ENCODE measurements at places on chromosomes 4 and X. TPM values are rescaled to one million over a fixed set of nuclear protein-coding genes. Genes with fewer than 3 reads are reported as not detected.

DNA sequence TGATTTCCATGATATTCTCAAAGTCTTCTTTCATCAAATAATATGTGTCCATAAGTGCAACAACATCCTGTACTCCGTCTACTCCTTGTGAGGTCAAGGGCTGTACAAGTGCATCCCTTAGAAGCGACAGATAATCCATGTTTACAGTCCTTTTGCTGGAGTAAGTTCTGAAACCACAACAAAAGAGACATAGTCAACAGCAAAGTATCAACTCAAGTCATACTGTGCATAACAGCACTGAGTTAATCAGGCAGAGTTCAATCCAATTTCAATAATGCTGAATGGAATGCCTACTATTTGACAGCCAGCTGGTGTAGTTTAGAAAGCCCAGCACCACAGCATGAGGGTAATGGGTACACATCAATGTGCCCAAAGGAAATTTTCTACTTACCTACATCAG, 74.5 kb downstream of the RFC1 start:
- peaks cover 65% of the 10 kb centered on the region for H3K36me3 ChIP-seq
- DNase-seq = no peak
- no peaks in the 10 kb centered on the region for H3K27me3 ChIP-seq
- H3K27ac ChIP-seq = no peak overlapping the region
- H3K4me1 ChIP-seq = peaks cover 4% of the 10 kb centered on the region

DNA sequence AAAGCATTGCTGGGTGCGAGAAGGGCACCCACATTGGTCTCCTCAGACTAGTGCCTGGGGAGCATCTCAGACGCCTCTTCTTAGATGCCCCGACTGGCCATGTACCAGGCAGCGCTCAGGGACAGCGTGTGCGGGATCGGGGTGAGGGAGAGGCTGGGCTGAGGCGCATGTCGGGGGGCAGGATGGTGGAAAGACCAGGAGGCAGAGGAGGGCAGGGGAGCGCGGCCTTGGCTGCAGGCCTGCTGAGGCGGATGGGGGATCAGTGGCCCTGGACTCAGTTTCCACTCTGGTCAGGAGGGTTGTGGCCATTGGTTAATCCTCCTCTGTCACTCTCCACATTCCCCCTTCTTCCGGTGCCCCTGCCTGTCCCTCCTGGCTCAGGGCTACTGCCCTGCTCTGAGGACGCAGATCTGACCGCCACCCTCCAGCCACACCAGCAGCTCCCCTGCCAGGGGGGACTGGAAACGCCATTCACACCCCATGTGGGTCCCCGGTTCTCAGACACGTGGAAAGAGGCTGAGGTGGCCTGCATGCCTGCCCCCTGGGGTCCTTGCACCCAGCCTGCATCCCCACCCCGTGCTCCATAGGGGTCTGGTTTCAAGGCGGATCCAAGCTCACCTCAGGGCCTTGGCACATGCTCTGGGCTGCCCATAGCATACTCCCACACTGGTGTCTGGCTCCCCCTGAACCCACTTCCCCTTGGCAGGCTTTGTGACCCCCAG, 105.9 kb downstream of the CPZ start:
- no peak overlapping the region for H3K27ac ChIP-seq
- H3K4me1 ChIP-seq = no peaks in the 10 kb centered on the region
- no peak for DNase-seq
- no peaks in the 10 kb centered on the region for H3K27me3 ChIP-seq
- no peak overlapping the region for H3K4me3 ChIP-seq

The LPAR4 gene
- total RNA-seq = not detected

The TGIF2LX gene
- not detected for total RNA-seq

DNA sequence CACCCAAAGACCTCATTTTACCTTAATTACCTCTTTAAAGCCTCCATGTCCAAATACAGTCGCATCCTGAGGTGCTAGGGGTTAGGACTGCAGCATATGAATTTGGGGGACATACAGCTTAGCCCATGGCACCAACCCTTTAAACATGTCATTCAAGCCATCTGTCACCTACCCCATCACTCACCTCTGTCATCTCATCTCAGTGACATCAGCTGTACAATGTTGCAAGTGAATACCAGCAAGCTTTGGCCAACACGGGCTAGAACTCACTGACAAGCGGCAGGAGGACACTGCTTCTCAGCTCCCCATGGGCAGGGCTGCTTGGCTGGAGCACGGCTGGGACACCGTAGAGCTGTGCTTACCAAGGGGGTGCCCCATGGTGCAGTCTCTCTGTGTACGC, 107.5 kb downstream of the STK32B start:
- no peak overlapping the region for H3K4me3 ChIP-seq
- H3K27me3 ChIP-seq = no peaks in the 10 kb centered on the region
- H3K36me3 ChIP-seq = no peaks in the 10 kb centered on the region
- H3K4me1 ChIP-seq = no peaks in the 10 kb centered on the region
- H3K27ac ChIP-seq = no peak overlapping the region

DNA sequence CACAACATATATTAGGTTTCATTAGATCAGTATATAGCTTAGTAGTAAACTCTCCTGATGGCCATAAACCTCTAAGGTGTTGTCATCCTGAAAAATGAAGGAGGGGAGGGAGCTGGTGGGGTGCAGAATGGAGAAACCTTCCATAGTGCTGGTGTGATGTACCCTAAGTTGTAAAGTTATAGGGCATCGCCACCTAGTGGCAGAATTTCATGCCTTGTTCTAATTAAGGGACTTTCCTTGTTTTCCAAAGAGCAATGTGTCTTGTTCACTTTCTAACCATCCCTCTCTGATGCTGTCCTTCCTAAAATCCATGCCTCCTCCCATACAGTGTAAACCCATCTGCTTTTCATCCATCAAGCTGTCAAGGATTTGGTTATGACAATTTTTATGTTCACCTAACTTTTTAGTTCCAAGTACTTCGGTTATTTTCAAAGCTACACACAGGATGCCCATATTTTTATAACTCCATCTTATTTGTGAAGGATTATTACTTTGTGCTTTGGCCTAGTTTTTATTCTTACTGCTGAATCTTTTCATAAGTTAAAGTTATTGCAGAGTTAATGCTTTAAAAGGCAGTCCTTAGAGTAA, 4.5 kb downstream of the NBDY start:
- H3K27me3 ChIP-seq = no peaks in the 10 kb centered on the region
- peaks cover 20% of the 10 kb centered on the region for H3K36me3 ChIP-seq
- peak; percentile 70 for DNase-seq
- peaks cover 16% of the 10 kb centered on the region for H3K4me1 ChIP-seq
- H3K4me3 ChIP-seq = no peak overlapping the region

The RNF175 gene
- total RNA-seq = not detected

The THOC2 gene
- 83.4 TPM for total RNA-seq

The GUCY2F gene
- not detected for total RNA-seq

The CXCL13 gene
- not detected for total RNA-seq

- no peaks in the 10 kb centered on the region for H3K4me1 ChIP-seq
- no peak overlapping the region for H3K4me3 ChIP-seq
- H3K27me3 ChIP-seq = no peaks in the 10 kb centered on the region
- H3K36me3 ChIP-seq = no peaks in the 10 kb centered on the region
- H3K27ac ChIP-seq = no peak overlapping the region
Observed at GRCh38 chrX:18691431-18691830, 16.0 kb upstream of the PPEF1 start.

- H3K27me3 ChIP-seq = peaks cover 58% of the 10 kb centered on the region
- H3K4me1 ChIP-seq = peaks cover 22% of the 10 kb centered on the region
- H3K27ac ChIP-seq = no peak overlapping the region
Observed at GRCh38 chr4:95549246-95550114, 707 bp upstream of the UNC5C start.

- H3K4me1 ChIP-seq = no peaks in the 10 kb centered on the region
- no peak overlapping the region for H3K27ac ChIP-seq
- DNase-seq = no peak
- H3K4me3 ChIP-seq = no peak overlapping the region
- no peaks in the 10 kb centered on the region for H3K36me3 ChIP-seq
Observed at GRCh38 chr4:12555011-12555410, 929.1 kb downstream of the RAB28 start.

The CXCL1 gene
- total RNA-seq = not detected

The RIPPLY1 gene
- not detected for total RNA-seq

- no peaks in the 10 kb centered on the region for H3K36me3 ChIP-seq
- no peaks in the 10 kb centered on the region for H3K4me1 ChIP-seq
- H3K4me3 ChIP-seq = no peak overlapping the region
- no peak for DNase-seq
- H3K27ac ChIP-seq = no peak overlapping the region
Observed at GRCh38 chrX:46676399-46677356, 82.2 kb downstream of the SLC9A7 start.

The SPRY1 gene
- 50.7 TPM for total RNA-seq

- no peak for DNase-seq
- peaks cover 17% of the 10 kb centered on the region for H3K27me3 ChIP-seq
- H3K27ac ChIP-seq = no peak overlapping the region
- no peaks in the 10 kb centered on the region for H3K4me1 ChIP-seq
- H3K4me3 ChIP-seq = no peak overlapping the region
- H3K36me3 ChIP-seq = no peaks in the 10 kb centered on the region
Observed at GRCh38 chrX:8724300-8724699, 7.6 kb downstream of the ANOS1 start.

GRCh38 chr4:94669672-94670664, 87.8 kb upstream of the BMPR1B start:
- no peak overlapping the region for H3K4me3 ChIP-seq
- no peak overlapping the region for H3K27ac ChIP-seq
- H3K4me1 ChIP-seq = no peaks in the 10 kb centered on the region
- H3K27me3 ChIP-seq = peaks cover 6% of the 10 kb centered on the region

DNA sequence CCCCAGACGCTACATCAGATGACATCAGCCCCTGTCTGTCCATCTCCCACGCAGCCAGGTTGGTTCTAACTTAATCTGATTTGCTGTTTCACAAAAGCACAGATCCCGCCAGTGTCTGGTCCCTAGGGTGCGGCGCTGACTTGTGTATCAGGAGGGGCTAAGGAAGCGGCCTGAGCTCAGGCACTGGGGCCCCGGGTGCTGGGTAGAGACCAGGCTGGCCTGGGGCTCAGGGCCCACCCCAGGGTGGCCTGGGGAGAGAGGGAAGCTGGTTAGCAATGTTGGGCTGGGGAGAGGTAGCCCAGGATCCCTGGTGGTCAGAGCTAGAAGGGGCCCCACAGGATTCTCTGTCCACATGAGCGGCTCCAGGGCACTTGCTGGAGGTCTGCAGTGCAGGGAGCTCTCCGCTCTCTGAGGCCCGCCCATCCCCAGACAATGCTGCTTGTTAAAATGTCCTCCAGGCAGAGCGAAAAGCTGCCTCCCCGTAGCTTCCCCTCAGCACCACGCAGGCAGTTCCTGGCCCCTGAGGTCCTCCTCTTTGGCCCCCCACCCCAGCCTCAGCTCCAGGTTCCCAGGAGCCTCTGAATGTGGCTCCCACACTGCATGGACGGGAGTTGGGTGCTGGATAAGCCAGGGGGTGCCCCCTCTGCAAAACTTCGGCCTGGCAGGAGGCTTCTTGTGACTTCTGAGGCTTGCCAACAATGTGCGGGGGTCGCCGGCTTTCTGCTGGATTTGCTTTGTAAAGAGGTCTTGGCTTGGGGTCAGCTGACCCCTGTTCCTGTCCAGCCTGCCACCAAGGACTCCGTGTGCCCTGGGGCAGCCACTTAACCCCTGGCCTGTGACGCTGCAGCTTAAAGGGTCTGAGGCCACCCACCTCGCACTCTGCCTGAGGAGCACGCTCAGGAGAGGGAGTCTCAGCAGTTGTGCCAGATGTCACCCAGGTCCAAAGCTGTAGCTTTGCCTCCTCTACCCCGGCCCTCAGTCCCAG, 112.9 kb downstream of the CPZ start:
- no peak for DNase-seq
- H3K4me1 ChIP-seq = no peaks in the 10 kb centered on the region
- no peak overlapping the region for H3K4me3 ChIP-seq
- H3K27ac ChIP-seq = no peak overlapping the region
- no peaks in the 10 kb centered on the region for H3K27me3 ChIP-seq

The ZIC3 gene
- not detected for total RNA-seq

The FATE1 gene
- not detected for total RNA-seq

DNA sequence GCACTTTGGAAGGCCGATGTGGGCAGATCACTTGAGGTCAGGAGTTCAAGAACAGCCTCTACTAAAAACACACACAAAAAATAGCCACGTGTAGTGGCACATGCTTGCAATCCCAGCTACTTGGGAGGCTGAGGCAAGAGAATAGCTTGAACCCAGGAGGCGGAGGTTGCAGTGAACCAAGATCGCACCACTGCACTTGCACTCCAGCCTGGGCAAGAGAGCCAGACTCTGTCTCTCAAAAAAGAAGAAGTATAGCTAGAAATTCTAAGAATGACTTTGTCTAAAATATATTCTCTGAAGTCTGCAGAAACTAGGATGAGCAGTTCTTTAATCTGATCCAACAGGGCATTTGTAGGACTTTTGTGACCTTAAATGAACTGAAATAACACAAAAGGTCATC, 17.4 kb downstream of the RBM47 start:
- peaks cover 18% of the 10 kb centered on the region for H3K4me1 ChIP-seq
- no peak overlapping the region for H3K4me3 ChIP-seq
- no peak for DNase-seq
- H3K27ac ChIP-seq = no peak overlapping the region
- H3K36me3 ChIP-seq = peaks cover 3% of the 10 kb centered on the region
- peaks cover 3% of the 10 kb centered on the region for H3K27me3 ChIP-seq

DNA sequence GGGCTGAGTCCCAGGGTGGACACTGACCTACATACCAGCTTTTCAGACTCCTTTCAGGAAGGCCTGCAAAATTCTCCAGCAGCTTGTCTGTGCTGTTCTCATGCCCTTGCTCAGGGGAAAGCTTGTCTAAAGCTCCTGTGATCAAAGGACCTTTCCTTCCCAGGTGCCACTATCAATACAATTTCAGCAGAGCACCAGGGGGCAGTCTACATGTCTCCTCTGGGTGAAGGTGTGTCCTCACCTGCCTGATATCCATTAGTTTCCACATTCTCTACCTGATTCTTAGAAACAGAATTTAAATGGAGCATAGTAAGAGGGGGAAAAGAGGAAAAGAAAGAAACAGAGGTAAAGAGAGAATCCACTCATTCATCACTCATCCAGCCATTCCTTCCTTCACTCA, 114.2 kb downstream of the PPARGC1A start:
- H3K4me3 ChIP-seq = no peak overlapping the region

The LDB2 gene
- not detected for total RNA-seq

GRCh38 chr4:157057218-157057617, 18.7 kb upstream of the GLRB start:
- H3K36me3 ChIP-seq = no peaks in the 10 kb centered on the region
- no peak overlapping the region for H3K4me3 ChIP-seq
- no peaks in the 10 kb centered on the region for H3K27me3 ChIP-seq
- H3K27ac ChIP-seq = no peak overlapping the region
- no peak for DNase-seq

DNA sequence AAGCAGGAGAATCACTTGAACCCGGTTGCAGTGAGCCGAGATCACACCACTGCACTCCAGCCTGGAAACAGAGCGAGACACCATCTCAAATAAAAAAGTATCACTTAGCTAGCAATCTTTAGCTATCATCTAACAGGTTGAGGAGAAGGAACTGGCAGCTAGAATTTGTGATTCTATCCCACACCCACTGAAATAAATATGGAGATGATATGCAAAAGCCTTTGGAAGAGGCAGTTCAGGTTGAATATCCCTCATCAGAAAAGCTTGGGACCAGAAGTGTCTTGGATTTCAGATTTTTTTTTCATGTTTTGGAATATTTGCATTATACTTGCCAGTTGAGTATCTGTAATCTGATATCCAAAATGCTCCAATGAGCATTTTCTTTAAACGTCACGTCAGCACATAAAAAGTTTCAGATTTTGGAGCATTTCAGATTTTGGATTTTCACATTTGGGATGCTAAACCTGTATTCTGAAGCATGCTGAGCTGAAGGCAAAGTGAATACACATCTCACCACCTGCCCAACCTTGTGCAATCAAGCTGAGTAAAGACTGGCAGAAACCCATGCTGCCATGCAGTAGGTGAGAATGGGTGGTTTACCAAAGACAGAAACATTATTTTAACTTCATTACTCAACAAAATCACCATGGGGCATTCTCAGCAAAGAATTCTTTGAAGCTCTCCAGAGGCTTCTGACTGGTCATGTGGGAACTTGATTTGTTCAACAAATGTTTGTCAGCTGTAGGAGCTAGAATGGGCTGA, 159.3 kb downstream of the SH3KBP1 start:
- H3K27me3 ChIP-seq = no peaks in the 10 kb centered on the region
- no peak overlapping the region for H3K4me3 ChIP-seq
- no peak for DNase-seq
- H3K4me1 ChIP-seq = peaks cover 70% of the 10 kb centered on the region

Measured in activated CD8-positive, alpha-beta T cell treated with anti-CD3 and anti-CD28 coated beads, Interleukin-2, amount 10 ng/mL, durations not matched to agents 7 days and 5 days (primary cell).